Adrenal gland (tissue), 19 donors: ENCODE measurements at places on chromosomes 2 and 18. TPM values are rescaled to one million over a fixed set of nuclear protein-coding genes. Genes with fewer than 3 reads are reported as not detected.
A peak's percentile ranks its signal among the peaks of the same experiment; 100 is the strongest.

DNA sequence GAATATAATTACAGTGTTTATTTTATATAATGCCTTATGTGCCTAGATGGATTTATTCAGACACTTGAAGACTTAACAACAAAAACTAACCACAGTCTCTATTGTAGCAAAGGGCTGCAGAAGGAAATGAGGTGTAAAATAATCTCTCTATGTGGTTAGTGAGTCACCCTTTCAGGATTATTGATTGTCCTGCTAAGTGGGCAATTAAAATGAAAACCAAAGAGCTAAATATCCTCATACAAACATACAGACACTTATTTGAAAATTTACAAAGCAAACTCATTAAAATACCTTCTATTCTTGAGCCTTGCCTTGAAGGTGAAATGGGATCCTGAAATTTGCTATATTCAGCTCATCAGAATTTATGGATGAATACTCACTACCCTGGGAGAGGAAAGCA lies 27.7 kb upstream of the DCC start:
- H3K4me1 ChIP-seq = no peaks in the 10 kb centered on the region
- no peak overlapping the region for H3K27ac ChIP-seq
- DNase-seq = no peak
- no peak overlapping the region for H3K4me3 ChIP-seq
- H3K27me3 ChIP-seq = no peaks in the 10 kb centered on the region

DNA sequence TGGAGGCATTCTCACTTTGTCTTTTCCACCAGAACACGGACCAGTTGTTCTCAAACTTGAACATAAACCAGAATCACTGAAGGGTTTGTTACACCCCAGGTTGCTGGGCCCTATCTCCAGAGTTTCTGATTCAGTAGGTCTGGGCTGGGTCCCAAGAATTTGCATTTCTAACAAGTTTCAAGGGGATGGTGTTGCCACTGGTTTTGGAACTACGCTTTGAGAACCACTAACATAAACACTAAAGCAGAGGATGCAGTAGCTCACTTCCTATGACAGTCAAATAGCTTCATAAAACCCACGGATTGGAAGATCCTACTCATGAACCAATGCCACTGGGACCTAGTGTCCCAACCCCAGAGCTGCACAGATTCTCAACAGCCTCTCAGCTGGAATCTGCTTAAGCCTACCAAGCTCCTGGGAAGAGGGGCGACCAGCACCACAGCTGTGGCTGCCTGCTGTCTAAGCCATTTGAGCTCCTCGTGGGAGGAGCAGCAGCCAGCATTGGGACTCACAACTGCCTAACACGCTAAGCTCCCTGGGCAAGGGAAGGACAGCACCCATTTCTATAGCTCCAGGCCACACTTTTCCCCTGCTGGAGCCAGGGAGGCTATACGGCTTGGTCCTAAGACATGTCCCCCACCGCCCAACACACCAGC lies 62.5 kb downstream of the C1D start:
- H3K27me3 ChIP-seq = no peaks in the 10 kb centered on the region
- no peak for DNase-seq
- no peak overlapping the region for H3K4me3 ChIP-seq
- no peak overlapping the region for H3K27ac ChIP-seq
- no peaks in the 10 kb centered on the region for H3K36me3 ChIP-seq

DNA sequence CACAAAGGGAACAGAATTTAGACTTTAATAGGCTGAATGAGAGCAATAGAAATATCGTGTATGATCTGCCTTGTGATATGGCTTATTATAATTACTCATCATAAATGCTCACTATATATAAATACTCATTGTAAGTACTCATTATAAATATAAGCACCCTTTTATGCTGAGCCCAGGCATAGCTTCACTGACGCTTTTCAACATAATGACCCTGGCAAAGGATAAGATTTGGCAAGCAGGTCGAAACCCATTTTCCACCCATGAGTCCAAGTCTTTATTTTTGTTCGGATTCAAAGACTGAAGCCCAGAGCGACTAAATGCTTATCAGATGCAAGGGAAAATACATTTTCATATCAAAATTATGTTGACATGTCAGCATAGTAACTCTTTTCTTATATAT lies 500.4 kb downstream of the SLC4A3 start:
- H3K4me1 ChIP-seq = no peaks in the 10 kb centered on the region
- DNase-seq = no peak
- H3K4me3 ChIP-seq = no peak overlapping the region
- H3K27ac ChIP-seq = no peak overlapping the region
- H3K27me3 ChIP-seq = no peaks in the 10 kb centered on the region

GRCh38 chr2:20300656-20301055 lies 50.0 kb downstream of the PUM2 start:
- no peak overlapping the region for H3K4me3 ChIP-seq
- no peaks in the 10 kb centered on the region for H3K36me3 ChIP-seq
- H3K4me1 ChIP-seq = no peaks in the 10 kb centered on the region
- no peak overlapping the region for H3K27ac ChIP-seq

DNA sequence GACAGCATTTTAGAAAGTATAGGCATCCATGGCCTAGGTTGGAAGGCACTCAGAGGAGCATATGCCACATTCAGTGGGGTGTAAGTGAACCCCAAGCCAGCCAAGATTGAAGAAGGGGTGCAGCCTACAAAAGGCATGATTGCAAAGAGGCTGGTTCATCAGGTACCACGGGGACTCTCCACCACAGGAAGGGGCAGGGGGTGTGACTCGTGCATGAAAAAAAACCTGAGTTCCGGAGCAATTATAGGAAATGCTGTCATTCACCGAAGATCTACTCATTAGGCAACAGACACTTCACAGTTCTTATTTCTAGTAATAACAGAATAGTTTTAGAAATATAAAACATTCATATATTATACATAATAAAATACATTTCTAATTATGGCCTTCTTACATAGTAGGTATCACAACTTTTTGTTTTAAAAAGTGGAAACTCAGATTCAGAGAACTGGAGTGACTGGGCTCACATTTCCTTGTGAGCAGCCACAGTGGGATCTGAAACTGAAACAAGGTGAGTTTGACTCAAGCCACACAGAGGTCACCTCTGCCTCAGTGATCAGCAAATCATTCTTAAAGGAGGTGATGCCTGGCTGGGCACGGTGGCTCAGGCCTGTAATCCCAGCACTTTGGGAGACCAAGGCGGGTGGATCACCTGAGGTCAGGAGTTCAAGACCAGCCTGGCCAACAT lies 188.4 kb upstream of the GYPC start:
- DNase-seq = no peak
- no peaks in the 10 kb centered on the region for H3K4me1 ChIP-seq
- H3K27me3 ChIP-seq = no peaks in the 10 kb centered on the region
- no peak overlapping the region for H3K4me3 ChIP-seq
- no peaks in the 10 kb centered on the region for H3K36me3 ChIP-seq
- no peak overlapping the region for H3K27ac ChIP-seq

DNA sequence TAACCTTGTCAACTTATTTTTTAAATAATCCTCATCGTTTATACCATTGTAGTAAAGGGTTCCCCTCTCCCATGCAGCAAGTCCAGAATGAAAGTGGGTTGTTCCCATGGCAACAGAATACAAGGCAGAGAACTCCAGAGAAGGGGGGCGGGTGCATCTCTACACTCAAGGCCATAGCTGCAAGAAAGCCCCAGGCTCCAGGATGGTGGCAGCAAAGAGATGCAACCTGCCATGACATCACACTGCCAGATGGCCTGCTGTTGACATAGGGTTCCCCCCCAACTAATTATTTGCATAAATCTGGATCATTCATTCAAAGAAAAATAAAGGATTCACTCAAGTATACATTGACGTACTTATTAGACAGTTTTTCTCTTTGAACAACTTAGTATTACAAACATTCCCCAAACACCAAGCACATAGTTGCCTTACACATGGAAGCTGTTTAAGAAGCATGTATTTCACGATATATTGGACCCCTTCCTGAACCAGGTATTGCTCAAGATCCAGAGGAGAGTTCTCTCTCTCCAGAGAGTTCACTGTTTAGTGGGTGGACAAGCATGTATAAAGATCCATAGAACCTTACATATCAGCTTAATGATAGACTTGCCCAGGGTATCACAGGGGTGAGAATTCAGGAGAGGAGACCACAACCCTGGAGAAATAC lies 87.4 kb upstream of the KLF7 start:
- no peak overlapping the region for H3K4me3 ChIP-seq
- DNase-seq = no peak
- peaks cover 6% of the 10 kb centered on the region for H3K4me1 ChIP-seq
- no peaks in the 10 kb centered on the region for H3K36me3 ChIP-seq
- no peak overlapping the region for H3K27ac ChIP-seq
- H3K27me3 ChIP-seq = no peaks in the 10 kb centered on the region

DNA sequence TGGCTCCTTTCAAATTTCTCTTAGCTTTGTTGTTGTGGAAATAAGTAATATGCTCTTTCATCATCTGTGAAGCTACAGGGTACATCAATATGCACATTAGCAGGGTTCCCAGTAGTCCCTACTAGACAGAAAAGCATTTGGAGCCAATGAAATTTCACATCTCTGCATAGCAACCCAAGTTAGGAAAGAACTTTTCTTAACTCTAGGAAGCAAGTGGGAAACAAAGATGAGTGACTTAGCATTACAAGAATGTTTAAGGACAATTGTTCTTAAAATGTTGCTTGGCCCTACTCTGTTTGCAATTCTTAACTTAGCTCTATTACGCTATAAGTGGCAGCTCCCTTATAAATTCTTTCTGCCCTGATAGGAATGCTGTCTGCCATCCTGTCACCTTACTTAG lies 39.6 kb downstream of the ZEB2 start:
- no peak for DNase-seq
- H3K4me3 ChIP-seq = no peak overlapping the region
- H3K27ac ChIP-seq = peak overlapping the region; percentile 49
- H3K27me3 ChIP-seq = no peaks in the 10 kb centered on the region
- H3K36me3 ChIP-seq = no peaks in the 10 kb centered on the region

DNA sequence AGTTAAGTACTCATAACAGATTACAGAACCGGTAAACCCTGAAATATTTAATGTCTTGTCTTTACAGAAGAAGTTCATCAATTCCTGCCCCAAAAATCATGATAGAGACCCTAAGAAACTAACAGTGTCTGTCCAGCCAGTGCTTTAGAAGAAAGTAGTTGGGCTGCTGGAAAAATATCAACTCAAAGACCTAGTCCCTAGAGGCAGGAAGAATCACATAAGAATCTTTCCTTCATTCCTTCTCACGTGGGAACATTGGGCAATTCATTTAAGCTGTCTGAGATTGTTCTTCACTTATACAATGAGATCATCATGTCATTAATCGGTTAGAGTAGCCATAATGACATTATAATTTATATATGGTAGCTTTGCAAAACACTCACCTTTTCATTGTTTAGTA lies 156.4 kb downstream of the CCBE1 start:
- no peak overlapping the region for H3K4me3 ChIP-seq
- no peaks in the 10 kb centered on the region for H3K27me3 ChIP-seq
- H3K36me3 ChIP-seq = no peaks in the 10 kb centered on the region
- H3K4me1 ChIP-seq = no peaks in the 10 kb centered on the region
- H3K27ac ChIP-seq = no peak overlapping the region

GRCh38 chr2:217941339-217941738 lies 61.5 kb downstream of the TNS1 start:
- no peak for DNase-seq
- no peak overlapping the region for H3K27ac ChIP-seq
- H3K27me3 ChIP-seq = no peaks in the 10 kb centered on the region
- H3K4me1 ChIP-seq = peaks cover 87% of the 10 kb centered on the region
- H3K4me3 ChIP-seq = peak overlapping the region; percentile 56

DNA sequence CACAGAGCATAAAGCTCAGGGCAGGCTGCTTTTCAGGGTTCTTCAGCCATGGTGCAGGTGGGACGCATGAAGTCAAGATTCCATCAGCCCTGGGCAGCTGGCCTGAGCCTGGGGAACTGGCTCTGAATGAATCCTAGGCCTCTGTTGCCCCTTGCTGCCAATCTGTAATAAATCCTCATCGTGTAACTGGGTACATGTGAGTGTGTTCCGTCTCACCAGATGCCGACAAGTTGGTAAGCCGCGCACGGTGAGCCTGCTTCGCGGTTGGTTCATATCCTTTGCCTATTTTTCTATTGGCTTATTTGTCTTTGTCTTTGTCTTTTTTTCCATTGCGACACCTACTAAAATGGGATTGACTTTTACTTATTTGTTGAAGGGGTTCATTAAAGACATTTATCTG lies 27.7 kb downstream of the B3GNT7 start:
- H3K4me3 ChIP-seq = no peak overlapping the region
- H3K27me3 ChIP-seq = no peaks in the 10 kb centered on the region
- H3K4me1 ChIP-seq = no peaks in the 10 kb centered on the region

DNA sequence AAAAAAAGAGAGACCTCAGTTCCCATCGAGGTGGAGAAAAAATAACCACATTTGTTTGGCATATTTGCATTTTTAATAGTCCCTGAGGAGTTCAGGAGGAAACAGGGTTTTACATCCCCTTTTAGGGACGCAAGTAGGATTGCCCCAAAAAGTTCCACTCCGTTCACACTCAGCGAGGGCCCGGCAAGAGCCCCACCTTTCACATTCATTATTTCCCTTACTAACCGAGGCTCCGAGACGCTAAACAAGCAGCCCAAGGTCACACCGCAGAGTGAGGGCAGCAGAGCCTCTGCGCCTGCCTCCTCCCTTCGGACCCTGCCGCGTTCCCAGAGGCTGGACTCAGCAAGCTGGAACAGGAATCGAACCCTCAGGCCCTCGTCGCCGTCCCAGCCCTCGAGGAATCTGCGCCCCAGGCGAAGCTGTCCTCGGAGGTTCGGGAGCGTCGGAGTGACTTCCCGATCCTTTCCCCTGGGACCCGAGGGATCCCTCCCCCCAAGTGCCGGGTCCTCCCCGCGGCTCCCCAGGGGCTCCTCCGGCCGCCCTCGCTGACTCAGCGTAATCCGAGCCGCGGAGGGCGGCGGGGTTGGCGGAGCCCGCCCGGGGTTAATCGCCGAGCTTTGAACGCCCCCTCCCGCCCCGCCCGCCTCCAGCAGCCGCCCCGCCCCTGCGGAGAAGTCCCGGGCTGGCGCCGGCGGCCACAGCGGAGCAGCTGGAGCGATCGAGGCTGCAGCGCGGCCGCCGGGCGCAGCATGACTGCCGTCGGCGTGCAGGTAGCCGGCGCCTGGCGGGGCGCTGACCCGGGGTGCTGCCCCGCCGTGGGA lies at the start of gene TMEM37:
Gene TMEM37, plus strand, starts transcription at position 700 of the 821 bp plus-strand sequence. Its CDS starts 50 bp downstream, at position 750.
- peak; percentile 83 for DNase-seq
- no peaks in the 10 kb centered on the region for H3K27me3 ChIP-seq
- no peaks in the 10 kb centered on the region for H3K36me3 ChIP-seq

GRCh38 chr2:102313471-102313870 lies 2.1 kb downstream of the IL1RL1 start:
- DNase-seq = no peak
- no peak overlapping the region for H3K27ac ChIP-seq
- no peaks in the 10 kb centered on the region for H3K4me1 ChIP-seq

CDK15 gene
- 0.13 TPM for polyA plus RNA-seq

ANKRD62 gene
- not detected for polyA plus RNA-seq

ANO7 gene
- polyA plus RNA-seq = 1.7 TPM

SIX3 gene
- not detected for polyA plus RNA-seq
